Cardiac septum (tissue), 1 donor: ENCODE measurements at places on chromosomes 6 and 20.

GRCh38 chr6:34556493-34556892 is 364 bp upstream of the SPDEF start:
- no peak for DNase-seq

GRCh38 chr6:62150048-62150663 is 135.9 kb downstream of the KHDRBS2 start:
- no peak for DNase-seq

DNA sequence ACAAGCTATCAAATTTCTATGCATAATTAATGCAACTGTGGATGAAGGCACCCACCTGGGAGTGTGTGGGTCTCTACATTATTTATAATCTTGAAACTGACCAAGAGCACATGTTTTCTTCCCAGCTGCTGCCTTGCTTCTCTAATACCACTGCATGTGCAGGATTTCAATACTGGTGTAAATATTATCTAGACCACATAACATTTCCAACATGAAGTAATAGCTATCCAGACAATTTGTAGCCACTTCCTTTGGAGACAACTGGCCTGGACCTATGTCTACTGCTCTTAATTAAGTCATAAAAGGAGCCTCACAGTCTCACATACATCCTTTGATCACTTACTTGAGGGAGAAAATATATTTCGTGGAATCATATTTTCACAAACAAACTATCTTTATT is 180.7 kb downstream of the HIVEP2 start:
- DNase-seq: no peak

GRCh38 chr6:168217880-168218537 is 101.6 kb downstream of the DACT2 start:
- no peak for DNase-seq

GRCh38 chr6:142903812-142904211 is 41.2 kb downstream of the HIVEP2 start:
- DNase-seq: no peak

- DNase-seq: no peak
These were observed 34.8 kb upstream of the JAG1 start for GRCh38 chr20:10708351-10709185.

DNA sequence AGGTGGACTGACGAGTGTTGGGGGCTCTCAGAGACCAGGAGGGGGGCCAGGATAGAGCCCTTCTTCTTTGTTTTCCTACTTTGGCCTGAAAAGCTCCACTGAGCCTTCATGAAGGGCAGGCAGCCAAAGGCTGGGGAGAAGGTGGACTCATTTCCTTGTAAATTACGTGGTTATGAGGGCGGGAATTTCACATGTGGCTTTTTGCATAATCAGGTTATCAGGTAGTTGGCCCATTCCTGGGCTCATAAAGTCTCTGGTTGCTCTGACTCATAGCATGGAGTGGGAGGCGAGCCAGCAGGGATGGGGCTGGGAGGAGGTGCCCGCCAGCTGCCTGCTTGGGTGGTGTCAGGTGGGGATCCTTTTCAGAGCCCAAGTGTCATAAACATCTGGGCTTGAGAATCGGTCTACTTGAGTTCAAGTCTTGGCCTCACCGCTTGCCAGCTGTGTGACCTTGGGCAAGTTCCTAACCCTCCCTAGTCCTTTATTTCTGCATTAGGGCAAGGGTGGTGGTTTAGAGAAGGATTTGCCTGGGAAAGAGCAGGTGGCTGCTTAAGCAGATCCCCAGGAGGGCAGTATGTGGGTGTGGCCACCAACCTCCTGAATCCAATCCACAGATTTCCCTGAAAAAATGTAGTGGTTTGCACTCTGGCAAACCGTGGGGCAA is 26.5 kb upstream of the RNF24 start:
- DNase-seq: no peak

- DNase-seq: no peak
These were observed 50.6 kb downstream of the SRC start for GRCh38 chr20:37396416-37397075.

GRCh38 chr6:119077643-119078375 is 655 bp downstream of the FAM184A start:
- DNase-seq: no peak

DNA sequence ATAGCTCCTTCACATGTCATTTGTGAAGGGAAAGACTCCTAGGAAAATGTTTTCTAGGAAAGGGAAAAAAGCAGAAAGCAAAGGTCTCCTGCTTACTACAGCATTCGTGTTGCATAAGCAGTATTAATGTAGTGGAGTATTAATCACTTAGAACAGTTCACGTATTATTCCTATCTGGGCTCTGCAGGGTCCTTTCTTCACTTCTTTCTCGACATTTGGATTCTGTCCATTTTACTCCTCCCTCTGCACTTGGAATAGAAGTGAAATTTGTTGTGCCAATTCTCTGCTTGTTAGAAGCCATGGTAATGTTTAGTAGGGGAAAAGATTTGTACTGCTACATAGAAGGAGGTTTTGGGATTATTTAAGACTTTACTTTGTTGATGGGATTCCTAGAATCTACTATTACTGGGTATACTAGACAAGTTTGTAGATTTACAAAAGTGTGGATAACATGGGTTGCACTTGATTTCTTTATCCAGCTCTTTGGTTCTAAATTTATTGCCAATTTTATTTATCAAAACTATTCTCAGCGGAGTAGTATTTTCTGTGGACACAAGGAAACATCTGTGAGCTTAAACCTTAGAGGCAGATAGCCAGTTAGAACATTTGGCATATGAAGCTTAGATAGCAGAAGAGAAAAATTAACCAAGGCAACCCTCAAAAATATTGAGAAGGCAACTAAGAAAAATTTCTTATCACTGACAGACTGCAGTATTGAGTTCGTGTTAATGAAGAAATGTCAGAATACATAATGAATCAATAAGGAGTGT is 108.4 kb upstream of the ESR1 start:
- DNase-seq: no peak

GRCh38 chr20:4797275-4797674 is 75.6 kb downstream of the PRND start:
- DNase-seq: no peak

- no peak for DNase-seq
These were observed 298.4 kb upstream of the PLN start for GRCh38 chr6:118249680-118250079.

DNA sequence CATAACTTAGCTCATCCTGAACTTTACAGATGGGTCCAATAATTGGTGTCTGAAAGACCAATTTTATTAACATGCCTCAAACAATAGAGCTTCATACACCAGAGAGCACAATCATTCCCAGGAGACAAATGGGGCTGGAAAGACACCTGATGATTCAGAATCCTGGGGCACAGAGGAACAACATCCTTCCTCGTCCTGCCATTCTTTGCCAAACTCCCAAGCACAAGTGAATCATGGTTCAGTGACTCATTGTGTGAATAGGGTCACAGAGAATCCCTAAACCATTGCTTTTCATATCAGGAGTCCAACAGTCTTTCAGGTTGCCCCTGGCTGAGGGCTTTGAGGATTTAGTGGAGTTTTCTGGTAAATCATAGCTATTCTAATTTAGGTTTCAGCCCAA is 266.4 kb upstream of the BMP2 start:
- no peak for DNase-seq

DNA sequence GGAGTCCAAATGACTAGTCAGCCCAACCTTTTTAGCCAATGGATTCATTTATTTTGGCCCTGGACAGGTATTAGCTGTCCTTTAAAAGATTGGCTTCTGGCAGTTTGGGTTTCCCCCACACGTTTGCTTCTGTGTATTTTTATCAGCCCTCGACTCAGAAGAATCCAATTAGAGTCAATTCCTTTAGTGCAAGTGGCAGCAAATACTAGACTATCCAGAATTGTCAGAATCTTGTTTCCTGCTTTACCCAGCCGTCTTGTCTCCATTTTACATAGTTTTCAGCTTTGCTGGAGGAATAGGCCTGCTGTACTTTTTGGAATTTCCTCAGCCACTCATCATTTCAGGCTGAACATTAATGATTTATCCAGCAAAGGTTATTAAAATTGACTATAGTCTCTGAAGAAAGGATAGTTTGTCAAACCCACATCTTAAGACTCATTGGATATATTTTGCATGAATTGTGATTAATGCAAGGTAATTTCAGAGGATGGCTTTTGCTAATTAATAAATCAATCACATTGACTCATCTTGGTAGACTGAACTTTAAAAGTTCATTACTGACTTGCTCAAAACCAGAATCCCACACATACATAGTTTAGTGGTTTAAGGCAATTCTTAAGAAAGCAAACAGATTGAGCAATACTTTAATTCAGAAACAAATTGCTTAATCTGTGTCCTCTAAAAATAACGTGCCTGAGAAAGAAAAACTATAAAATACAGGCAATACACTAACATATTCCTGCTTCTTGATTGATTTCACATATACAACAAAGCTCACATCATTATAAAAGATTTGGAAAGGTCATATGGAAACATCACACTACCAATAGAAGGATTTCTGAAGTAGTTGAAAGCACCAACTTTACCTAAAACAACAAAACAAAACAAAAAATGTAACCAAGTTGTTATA is 62.9 kb upstream of the ZNF217 start:
- no peak for DNase-seq

GRCh38 chr6:3786141-3786540 is 34.6 kb upstream of the PXDC1 start:
- no peak for DNase-seq

GRCh38 chr20:62117658-62118057 is 4.6 kb upstream of the LSM14B start:
- no peak for DNase-seq

GRCh38 chr20:64005394-64005793 is 24.5 kb downstream of the PRPF6 start:
- DNase-seq: no peak

DNA sequence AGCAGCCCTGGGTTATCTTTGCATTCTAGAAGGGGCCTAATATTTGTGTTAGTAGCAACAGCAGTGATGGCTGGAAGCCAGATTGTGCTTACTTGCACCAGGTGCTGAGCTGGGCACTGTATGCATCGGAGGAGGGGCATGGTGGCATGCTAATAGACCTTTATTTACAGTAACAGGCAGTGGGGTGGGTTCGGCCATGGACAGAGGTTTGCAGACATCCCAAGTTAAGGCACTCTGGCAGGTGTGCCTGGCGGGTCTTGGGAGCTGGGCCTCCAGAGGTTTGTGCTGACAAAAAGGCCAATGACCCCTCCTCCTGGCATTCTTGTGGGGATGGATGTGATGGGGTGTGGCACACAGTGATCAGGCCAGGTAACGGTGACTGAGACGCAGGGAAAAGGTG is 39.0 kb upstream of the CD93 start:
- DNase-seq: no peak

GRCh38 chr20:51799401-51799860 is 2.9 kb downstream of the SALL4 start:
- no peak for DNase-seq

DNA sequence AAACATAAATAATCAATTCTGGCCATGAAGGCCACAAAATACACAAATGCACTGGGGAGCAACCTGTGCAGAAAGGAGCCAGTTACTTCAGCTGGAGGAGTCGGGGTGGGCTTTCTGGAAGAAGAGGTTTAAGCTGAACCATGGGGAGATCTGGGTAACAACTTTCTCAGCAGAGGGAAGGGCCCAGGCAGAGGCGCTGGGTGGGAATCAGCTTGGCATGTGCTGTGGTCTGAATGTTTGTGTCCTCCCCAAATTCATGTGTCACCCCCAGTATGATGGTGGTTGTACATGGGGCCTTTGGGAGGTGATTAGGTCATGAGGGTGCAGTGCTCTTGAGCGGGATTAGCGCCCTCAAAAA is 107.9 kb downstream of the SYCP2 start:
- no peak for DNase-seq

DNA sequence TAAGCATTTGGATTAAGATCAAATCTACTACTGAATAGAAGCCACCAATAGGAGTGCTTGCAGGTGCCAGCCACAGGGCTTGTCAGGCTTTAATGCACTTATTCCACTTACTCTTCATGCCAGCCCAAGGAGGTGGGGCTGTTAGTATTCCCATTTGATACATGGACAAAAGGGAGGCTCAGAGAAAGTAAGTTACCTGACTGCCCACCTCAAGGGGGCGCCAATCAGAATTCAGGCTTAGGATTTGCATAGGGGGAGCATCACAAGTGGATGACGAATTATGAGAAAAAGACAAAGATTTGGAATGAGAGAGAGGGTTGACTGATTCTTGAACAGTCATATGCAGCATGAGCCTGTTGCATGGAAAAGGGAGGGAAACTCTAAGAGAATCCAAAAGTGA is 188.4 kb upstream of the TSHZ2 start:
- DNase-seq: no peak

- no peak for DNase-seq
These were observed 891 bp upstream of the POU3F2 start for GRCh38 chr6:98833307-98834059.

DNA sequence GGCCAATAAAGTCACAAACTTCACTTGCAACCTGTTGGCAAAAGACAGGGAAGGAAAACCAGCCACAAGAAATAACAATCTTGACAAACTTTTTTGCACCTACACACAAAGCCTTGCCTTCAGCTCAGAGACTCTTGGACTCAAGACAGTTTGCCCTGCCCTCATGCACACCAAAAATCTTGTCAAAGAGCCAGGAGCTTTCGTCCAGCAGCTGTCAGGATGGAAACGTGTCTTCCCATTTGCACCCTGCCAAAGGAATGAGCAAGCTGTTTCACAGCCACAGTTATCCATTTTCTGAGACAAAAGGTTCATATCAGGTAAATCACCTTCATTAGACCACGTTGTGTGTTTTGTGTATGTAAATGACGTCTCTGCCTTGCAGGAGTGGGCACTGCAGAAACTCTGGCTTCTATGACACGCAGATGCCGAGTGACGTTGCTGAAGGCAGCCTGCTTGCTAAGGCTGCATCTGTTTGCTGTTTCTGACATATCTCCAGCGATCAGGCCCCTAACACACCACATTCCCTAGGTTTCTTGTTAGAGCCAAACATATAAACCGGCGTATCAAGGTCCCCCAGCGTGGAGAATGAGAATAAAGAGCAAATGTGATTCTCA is 193.4 kb downstream of the SYNDIG1 start:
- DNase-seq: no peak

DNA sequence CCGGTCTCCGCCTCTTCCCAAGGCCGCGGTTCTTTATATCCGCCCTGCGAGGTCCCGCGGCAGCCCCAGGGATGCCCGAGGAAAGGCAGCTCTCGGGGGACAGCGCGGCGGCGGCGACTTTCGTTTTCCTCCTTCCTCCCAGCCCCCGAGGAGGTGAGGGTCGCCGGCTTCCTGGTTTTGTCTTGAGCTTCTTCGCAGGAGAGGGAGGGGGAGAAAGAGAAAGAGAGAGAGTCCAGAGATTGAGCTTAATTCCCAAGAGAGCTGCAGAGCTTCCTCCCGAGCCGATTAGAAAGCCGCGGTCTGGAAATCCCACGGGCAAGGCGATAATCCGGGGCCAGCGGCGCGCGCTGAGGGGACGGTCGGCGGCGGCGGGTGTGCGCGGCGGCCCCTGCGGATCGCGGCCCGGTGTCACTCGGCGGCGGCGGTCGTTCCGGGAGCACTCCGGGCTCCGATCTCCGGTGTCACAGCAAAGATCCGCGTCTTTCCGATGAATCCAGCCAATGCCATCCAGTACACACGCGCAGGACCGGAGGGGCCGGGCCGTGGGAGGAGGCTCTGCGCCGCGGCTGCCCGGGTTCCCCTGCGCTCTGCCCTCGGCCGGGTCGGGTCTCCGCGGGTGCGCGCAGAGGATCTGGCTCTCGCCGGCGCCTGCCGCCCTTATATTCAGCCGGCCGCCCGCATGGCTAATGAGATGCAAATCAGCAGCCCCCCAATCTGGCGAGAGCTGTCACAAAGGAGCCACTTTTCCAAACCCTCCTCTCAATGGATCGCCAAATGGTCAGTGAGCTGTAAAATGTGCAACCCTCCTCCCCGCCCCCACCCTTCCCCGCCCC is at the start of gene DLL1:
Gene DLL1, minus strand, starts transcription at position 783 of the 833 bp plus-strand sequence. CDS start 939 bp downstream, outside the sequence.
- peak; percentile 78 for DNase-seq

- DNase-seq: no peak
These were observed 73.3 kb downstream of the MAN1A1 start for GRCh38 chr6:119276211-119276610.

- DNase-seq: no peak
These were observed 323.1 kb downstream of the HDGFL1 start for GRCh38 chr6:22892452-22892851.
